ENCODE measurements at places on chromosomes 12 and 14. TPM values are rescaled to one million over a fixed set of nuclear protein-coding genes. Genes with fewer than 3 reads are reported as not detected.

SAMD15 gene
- 1.1 TPM for total RNA-seq

DENND5B gene
- total RNA-seq, result 18.3 TPM

TGM1 gene
- total RNA-seq, result 3.9 TPM

OTUB2 gene
- 1.1 TPM for total RNA-seq

RPS6KL1 gene
- 23.8 TPM for total RNA-seq

RDH16 gene
- 0.09 TPM for total RNA-seq

SLC5A8 gene
- total RNA-seq, result not detected

NIN gene
- total RNA-seq, result 68.2 TPM

APOF gene
- not detected for total RNA-seq

KRT3 gene
- total RNA-seq, result not detected

HDAC7 gene
- total RNA-seq, result 252 TPM

VRTN gene
- not detected for total RNA-seq

GPRC5D gene
- total RNA-seq, result not detected

INSM2 gene
- total RNA-seq, result not detected

PIWIL1 gene
- not detected for total RNA-seq

GCH1 gene
- 5.0 TPM for total RNA-seq

TAS2R42 gene
- total RNA-seq, result not detected

HOXC12 gene
- total RNA-seq, result not detected

NXPH4 gene
- not detected for total RNA-seq

LRRIQ1 gene
- 0.21 TPM for total RNA-seq

POLE2 gene
- 16.4 TPM for total RNA-seq

COX8C gene
- total RNA-seq, result not detected

PRH1 gene
- 16.2 TPM for total RNA-seq

AQP2 gene
- total RNA-seq, result not detected

POTEM gene
- not detected for total RNA-seq

NTF3 gene
- total RNA-seq, result not detected

IL31 gene
- not detected for total RNA-seq

CEBPE gene
- not detected for total RNA-seq

STXBP6 gene
- not detected for total RNA-seq

SMOC1 gene
- 0.78 TPM for total RNA-seq

PLCZ1 gene
- total RNA-seq, result not detected

C3AR1 gene
- total RNA-seq, result 0.22 TPM

PPM1A gene
- total RNA-seq, result 33.9 TPM

POTEG gene
- not detected for total RNA-seq

TSPAN8 gene
- 1.6 TPM for total RNA-seq

POU6F1 gene
- total RNA-seq, result 14.4 TPM

RERG gene
- total RNA-seq, result not detected

B4GALNT3 gene
- not detected for total RNA-seq

WNT5B gene
- not detected for total RNA-seq

GRIN2B gene
- total RNA-seq, result not detected

LRP6 gene
- 40.1 TPM for total RNA-seq

SERPINA4 gene
- total RNA-seq, result not detected
